ENCODE measurements at places on chromosomes 11 and 22. TPM values are rescaled to one million over a fixed set of nuclear protein-coding genes. Genes with fewer than 3 reads are reported as not detected.

GRCh38 chr11:61747192-61747966 is 5.1 kb upstream of the MYRF start:
- H3K36me3 ChIP-seq = no peaks in the 10 kb centered on the region
- no peak overlapping the region for H3K4me3 ChIP-seq
- peak; percentile 41 for DNase-seq
- H3K27ac ChIP-seq = no peak overlapping the region

- H3K27ac ChIP-seq = no peak overlapping the region
- H3K4me1 ChIP-seq = no peaks in the 10 kb centered on the region
- H3K36me3 ChIP-seq = no peaks in the 10 kb centered on the region
- peaks cover 16% of the 10 kb centered on the region for H3K27me3 ChIP-seq
Observed at GRCh38 chr11:19258641-19259230, 18.0 kb upstream of the E2F8 start.

DNA sequence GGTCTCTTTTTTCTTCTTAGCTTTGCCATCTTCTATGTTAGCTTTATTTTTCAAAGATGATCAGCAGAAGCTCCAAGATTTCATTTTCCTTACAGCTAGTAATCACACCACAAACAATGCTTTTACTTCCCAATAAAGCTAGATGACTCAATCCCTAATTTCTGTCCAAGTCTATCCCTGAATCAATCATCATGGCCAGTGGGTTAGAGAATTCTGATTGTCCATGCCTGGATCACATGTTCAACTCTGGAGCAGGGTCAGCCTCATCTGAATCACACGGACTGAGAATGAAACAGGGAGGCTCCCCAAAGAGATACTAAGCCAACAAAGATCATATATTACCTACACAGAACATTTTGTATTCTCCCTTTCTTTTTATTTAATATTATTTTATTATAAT is 79.6 kb downstream of the BBOX1 start:
- H3K4me1 ChIP-seq = peaks cover 29% of the 10 kb centered on the region
- peak; percentile 9 for DNase-seq
- no peak overlapping the region for H3K4me3 ChIP-seq
- H3K27ac ChIP-seq = no peak overlapping the region
- no peaks in the 10 kb centered on the region for H3K36me3 ChIP-seq

DNA sequence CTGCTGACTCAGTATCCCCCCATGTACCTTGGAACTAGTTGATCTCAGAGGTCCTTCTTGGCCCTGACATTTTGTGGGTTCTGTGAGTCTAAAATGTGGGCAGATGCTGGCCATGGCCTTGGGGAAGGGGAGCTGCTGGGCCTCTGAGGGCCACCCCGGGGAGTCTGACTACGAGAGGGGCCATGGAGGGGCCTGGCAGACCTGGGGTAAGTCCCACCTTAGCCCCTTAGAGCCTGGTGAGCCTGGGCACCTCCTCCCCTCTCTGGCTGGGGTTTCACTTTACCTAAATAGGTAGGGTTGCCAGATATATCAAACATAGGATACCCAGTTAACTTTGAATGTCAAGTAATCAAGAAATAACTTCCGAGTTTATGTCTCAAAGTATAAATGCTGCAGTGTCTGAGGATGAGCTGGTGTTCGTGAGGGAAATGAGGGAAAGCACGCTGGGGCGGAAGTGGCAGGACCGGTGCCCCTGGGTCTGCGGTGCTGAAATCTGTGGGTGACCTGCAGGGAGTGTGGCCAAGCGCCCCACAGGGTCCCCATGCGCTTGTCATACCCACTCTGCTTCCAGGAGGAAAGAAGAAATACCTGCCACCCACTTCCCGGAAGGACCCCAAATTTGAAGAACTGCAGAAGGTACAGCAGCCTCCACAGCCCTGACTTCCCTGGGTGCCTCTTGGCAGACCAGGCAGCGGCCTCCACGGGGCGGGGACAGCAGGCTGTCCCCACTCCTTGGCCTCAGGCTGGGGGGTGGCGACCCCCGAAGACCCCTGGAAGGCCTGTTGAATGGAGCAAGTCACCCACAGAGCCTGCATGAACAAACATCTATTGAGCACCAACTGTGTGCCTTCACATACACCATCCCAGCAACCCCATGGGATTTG is 4.8 kb downstream of the PARVG start:
- H3K4me1 ChIP-seq = no peaks in the 10 kb centered on the region
- H3K27me3 ChIP-seq = peaks cover 18% of the 10 kb centered on the region
- no peak overlapping the region for H3K4me3 ChIP-seq
- no peak overlapping the region for H3K27ac ChIP-seq
- no peak for DNase-seq

DNA sequence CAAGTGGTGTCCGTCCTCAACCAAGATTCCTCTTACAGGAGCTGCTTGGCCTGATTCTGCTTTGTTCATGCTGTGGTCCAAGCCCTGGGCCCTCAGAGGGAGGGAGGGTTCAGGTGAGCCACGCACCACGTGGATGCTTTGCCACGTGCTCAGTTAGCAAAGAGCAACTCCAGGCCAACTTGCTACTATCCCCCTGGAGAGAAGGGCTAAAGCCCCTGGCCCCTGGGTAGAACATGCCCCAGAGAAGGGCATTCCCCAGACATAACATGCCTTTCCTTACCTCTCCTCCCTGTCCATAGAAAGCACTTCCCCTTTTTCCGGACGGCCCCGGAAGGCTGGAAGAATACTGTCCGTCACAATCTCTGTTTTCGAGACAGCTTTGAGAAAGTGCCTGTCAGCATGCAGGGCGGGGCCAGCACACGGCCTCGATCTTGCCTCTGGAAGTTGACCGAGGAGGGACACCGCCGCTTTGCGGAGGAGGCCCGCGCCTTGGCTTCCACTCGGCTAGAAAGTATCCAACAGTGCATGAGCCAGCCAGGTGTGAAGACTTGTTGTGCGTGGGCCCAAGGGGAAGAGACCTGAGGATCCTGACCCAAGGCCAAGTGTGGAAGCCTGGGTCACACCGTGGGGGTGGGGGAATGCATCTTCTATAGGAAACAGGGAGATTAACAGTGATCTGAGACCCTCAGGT is 8.8 kb downstream of the FOXR1 start:
- H3K4me1 ChIP-seq = no peaks in the 10 kb centered on the region
- no peak overlapping the region for H3K4me3 ChIP-seq
- DNase-seq = no peak
- H3K27me3 ChIP-seq = peaks cover 31% of the 10 kb centered on the region
- no peak overlapping the region for H3K27ac ChIP-seq
- H3K36me3 ChIP-seq = no peaks in the 10 kb centered on the region

GRCh38 chr22:43707648-43708047 is 104.5 kb downstream of the EFCAB6 start:
- no peaks in the 10 kb centered on the region for H3K36me3 ChIP-seq
- no peaks in the 10 kb centered on the region for H3K4me1 ChIP-seq
- DNase-seq = no peak
- H3K27ac ChIP-seq = no peak overlapping the region
- H3K4me3 ChIP-seq = no peak overlapping the region
- H3K27me3 ChIP-seq = no peaks in the 10 kb centered on the region

DNA sequence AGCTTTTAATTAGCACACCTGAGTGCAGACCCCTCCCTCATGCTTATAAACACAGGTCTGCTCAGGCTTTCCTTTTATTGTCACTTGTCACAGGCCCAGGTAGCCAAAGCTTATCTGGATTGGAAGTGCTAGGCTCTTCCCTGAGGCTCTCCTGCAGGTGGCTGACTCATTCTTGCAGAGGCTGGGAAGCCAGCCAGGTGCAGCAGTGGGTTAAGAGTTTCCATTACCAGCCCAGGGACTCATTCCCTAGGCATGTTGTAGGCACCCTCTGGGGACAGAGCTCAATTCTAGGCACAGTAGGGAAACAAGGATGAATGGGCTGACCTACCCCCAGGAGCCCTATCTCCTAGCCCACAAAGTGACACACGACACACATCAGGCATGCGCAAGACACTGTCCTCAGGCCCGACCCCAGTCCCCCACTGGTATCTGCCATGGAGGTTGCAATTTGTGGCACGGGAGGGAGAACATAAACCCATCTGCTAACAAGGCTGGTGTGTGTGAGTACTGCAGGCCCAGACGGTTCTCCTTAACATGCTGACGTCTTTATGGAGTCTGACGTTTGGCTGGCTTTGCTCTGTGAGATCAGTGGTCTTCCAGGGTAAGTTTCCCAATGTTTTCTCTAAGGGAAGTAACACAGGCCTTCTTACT is 94.2 kb downstream of the ABTB2 start:
- peak; percentile 68 for DNase-seq
- peaks cover 9% of the 10 kb centered on the region for H3K27me3 ChIP-seq
- H3K36me3 ChIP-seq = no peaks in the 10 kb centered on the region
- no peak overlapping the region for H3K4me3 ChIP-seq
- H3K4me1 ChIP-seq = peaks cover 35% of the 10 kb centered on the region
- H3K27ac ChIP-seq = no peak overlapping the region

GRCh38 chr11:60594998-60595642 is 79.9 kb downstream of the MS4A13 start:
- no peaks in the 10 kb centered on the region for H3K4me1 ChIP-seq
- H3K4me3 ChIP-seq = no peak overlapping the region
- DNase-seq = no peak
- H3K27ac ChIP-seq = no peak overlapping the region
- H3K27me3 ChIP-seq = no peaks in the 10 kb centered on the region

GRCh38 chr11:113203141-113203753 is 111.1 kb upstream of the TTC12 start:
- H3K4me3 ChIP-seq = no peak overlapping the region
- DNase-seq = no peak
- no peaks in the 10 kb centered on the region for H3K36me3 ChIP-seq
- no peak overlapping the region for H3K27ac ChIP-seq

- no peak overlapping the region for H3K27ac ChIP-seq
- H3K4me3 ChIP-seq = no peak overlapping the region
- H3K36me3 ChIP-seq = no peaks in the 10 kb centered on the region
- DNase-seq = no peak
Observed at GRCh38 chr11:20197881-20198280, 37.6 kb upstream of the DBX1 start.

GRCh38 chr11:66335531-66336233 is 552 bp downstream of the RIN1 start:
- DNase-seq = peak; percentile 63
- H3K4me3 ChIP-seq = peak overlapping the region; percentile 99
- peaks cover 19% of the 10 kb centered on the region for H3K36me3 ChIP-seq
- peak overlapping the region; percentile 100 for H3K27ac ChIP-seq
- peaks cover 15% of the 10 kb centered on the region for H3K27me3 ChIP-seq
- peaks cover 32% of the 10 kb centered on the region for H3K4me1 ChIP-seq

DNA sequence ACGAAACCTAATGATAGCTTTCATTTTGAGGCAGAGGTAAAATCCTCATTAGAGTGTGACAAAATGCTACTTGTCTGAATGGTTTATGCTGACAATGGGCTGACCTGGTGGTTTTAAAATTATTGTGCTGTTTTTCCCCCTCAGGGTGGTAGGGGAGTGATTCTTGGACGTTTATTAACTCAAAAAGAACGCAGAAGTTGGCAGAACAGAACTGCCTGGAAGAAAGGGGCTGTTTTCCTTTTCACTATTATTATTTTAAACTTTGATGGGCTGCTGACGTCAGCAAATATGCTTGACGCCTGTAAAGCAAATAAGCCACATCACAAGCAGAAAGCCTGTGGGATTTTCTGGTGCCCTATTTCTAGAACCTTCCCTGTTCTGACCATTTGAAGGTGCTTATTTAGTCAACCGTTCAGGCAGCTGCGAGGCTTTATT is 4.0 kb downstream of the RASSF10 start:
- H3K27me3 ChIP-seq = peaks cover 48% of the 10 kb centered on the region
- H3K36me3 ChIP-seq = no peaks in the 10 kb centered on the region
- H3K4me1 ChIP-seq = no peaks in the 10 kb centered on the region
- no peak for DNase-seq

- 0 out of 2 replicates have a peak, but pooled peaks cover 5% of the 10 kb centered on the region for H3K36me3 ChIP-seq
- no peak for DNase-seq
- peak overlapping the region; percentile 85 for H3K4me3 ChIP-seq
- H3K27ac ChIP-seq = peak overlapping the region; percentile 66
- no peaks in the 10 kb centered on the region for H3K27me3 ChIP-seq
- peaks cover 33% of the 10 kb centered on the region for H3K4me1 ChIP-seq
Observed at GRCh38 chr22:46251266-46251665, 1.2 kb upstream of the CDPF1 start.

DNA sequence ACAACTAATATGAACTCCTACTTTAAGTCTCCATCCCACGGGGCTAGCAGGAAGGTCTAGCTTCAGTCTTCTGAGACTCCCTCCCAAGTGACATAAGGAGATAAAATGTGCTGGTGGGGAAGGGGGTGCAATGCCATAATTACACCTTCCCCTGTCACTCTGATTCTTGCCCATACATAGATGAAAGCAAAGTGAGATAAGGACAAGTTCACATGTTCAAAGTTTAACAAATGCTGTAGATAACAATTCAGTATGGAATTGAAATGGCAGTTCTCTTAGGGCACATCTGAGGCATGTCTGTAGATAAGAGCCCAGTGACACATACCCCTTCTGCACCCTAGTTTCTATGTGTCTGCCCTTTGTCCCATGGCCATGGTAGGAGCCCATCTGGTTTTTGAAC is 38.2 kb upstream of the PANX1 start:
- no peak overlapping the region for H3K27ac ChIP-seq
- H3K27me3 ChIP-seq = no peaks in the 10 kb centered on the region

DNA sequence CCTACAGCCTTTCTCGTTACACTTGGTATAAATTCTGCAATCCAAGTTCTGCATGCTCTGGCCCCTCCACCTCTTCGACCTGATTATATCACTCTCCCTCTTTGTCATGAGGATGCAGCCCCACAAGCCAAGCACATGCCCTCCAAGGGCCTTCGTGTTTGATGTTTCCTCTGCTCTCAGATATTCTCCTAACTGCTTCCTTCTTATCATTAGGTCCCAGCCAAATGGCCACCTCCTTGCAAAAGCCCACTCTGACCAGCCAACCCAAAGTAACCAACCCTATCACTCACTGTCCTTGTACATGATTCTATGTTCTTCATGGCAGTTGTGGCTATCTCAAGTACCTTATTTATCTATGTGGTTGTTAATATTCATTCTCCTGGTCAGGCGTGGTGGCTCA is 38.3 kb upstream of the LRRC55 start:
- H3K4me3 ChIP-seq = no peak overlapping the region
- peaks cover 24% of the 10 kb centered on the region for H3K27me3 ChIP-seq
- H3K36me3 ChIP-seq = no peaks in the 10 kb centered on the region

- no peaks in the 10 kb centered on the region for H3K36me3 ChIP-seq
- H3K4me1 ChIP-seq = peaks cover 50% of the 10 kb centered on the region
Observed at GRCh38 chr22:39474351-39475111, 17.7 kb downstream of the MGAT3 start.

The SLC22A9 gene
- not detected for total RNA-seq

The OR52E8 gene
- not detected for total RNA-seq

The ADM2 gene
- total RNA-seq = 3.9 TPM

The KCNJ5 gene
- total RNA-seq = not detected

The DEFB131B gene
- not detected for total RNA-seq

The EHF gene
- not detected for total RNA-seq

The SEC14L6 gene
- not detected for total RNA-seq

The APOBEC3A gene
- total RNA-seq = not detected

The TH gene
- not detected for total RNA-seq

The FERMT3 gene
- 2.9 TPM for total RNA-seq

The PRR33 gene
- total RNA-seq = not detected

Measured in HFFc6 (cell line).